Bronchial epithelial cell (primary cell): ENCODE measurements at places on chromosomes 2 and 18.

- no peak for DNase-seq
These were observed 315.8 kb downstream of the GULP1 start for GRCh38 chr2:188607501-188607900.

- DNase-seq: no peak
These were observed 57.2 kb upstream of the UGP2 start for GRCh38 chr2:63784461-63784860.

GRCh38 chr2:160389875-160390274 is 103.7 kb downstream of the RBMS1 start:
- no peak for DNase-seq

DNA sequence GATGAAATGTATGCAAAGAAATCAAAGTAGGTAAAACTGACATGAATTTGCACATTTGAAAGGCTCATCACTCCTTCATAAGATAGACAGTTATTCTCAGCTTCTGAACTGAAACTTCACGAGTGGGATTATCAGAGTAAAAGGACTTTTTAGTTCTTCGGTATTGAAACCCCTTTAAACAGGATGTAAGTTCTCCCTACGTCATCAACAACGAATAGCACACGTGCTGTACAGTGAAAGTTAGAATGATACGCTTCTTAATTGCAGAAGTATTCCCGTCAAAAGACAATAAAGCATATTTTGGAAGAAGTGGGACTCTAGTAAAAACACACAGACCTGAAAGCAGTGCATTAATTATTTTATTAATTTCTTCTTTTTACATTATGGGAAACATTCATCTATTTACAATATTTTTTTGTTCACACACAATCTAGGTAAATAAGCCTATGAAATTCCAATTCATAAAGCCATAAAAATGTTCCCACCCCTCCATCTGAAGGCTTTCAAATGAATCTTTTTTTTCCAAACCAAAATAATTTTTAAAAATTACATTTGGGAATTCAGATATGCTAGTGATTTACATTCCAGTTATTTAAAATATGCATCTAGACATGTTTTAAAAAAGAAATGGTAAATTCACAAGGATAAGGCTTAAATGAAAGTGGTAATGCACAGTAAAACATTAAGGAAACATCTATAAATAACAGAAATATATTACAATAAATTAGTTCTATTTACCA is 45.9 kb downstream of the TGIF1 start:
- DNase-seq: no peak

DNA sequence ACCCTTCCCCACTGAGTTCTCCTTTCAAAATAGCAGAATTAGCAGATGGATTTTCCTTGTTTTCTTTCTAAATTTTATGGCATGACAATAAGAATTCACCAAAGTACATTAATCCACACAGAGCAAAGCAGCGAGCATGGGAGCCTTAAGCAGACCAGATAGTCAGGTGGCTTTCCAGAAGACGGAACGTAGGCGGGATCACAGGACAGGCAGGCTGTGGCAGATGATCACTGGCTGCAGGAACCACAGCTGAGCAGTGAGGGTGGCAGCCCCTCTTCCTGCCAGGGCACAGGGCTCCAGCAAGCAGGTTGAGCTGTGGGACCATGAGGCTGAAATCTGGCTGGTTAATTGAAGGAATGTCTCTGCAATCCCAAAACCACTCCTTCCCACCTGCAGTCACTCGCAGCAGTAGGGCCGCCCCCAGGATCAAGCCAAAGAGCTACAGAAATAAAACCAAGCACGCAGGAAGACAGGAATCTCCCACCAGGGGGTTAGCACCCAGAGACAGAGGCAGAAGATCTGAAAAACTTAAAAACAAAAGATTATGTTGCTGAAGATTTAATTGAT is 259.9 kb downstream of the EIPR1 start:
- no peak for DNase-seq

DNA sequence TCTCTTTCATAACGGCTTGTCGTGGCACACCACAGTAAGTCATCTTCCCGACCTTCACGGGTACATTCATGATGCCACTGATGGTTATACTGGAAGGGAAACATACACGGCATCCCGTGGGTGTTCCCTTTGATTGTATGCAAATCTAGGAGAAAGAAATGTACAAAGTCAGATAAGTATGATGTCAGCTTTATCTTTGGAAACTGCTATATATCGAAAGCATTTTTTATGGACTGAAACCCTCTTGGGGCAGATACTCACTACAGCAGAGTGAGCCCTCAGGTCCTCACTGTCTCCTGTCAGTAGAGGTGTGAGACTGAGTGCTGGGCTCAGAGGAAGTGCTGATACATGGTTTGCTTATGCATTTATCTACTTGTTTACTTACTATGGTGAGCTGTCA is 20.4 kb downstream of the PLA2R1 start:
- peak; percentile 20 for DNase-seq

GRCh38 chr2:230984393-230985220 is 11.3 kb upstream of the SPATA3 start:
- no peak for DNase-seq

- no peak for DNase-seq
These were observed 6.8 kb downstream of the NEU4 start for GRCh38 chr2:241815477-241816430.

DNA sequence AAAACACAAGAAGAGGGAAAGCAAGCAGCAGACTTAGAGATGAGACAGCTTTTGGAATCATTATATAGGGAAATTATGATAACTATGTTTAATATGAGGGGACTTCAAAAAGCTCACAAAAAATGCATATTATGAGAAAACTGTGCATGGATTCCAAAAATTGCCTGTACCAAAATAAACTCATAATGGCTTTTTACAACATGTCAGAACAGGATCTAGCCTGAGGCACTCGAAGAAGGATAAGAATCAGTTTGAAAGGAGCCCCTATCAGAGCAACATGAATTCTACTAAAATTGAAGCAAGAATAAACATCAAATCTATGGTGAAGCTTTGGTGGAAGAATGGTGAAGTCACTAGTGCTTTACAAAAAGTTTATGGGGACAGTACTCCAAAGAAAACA is 187.4 kb downstream of the RDH14 start:
- DNase-seq: peak; percentile 33

- peak; percentile 13 for DNase-seq
These were observed 13.8 kb downstream of the TPGS2 start for GRCh38 chr18:36814994-36815393.

DNA sequence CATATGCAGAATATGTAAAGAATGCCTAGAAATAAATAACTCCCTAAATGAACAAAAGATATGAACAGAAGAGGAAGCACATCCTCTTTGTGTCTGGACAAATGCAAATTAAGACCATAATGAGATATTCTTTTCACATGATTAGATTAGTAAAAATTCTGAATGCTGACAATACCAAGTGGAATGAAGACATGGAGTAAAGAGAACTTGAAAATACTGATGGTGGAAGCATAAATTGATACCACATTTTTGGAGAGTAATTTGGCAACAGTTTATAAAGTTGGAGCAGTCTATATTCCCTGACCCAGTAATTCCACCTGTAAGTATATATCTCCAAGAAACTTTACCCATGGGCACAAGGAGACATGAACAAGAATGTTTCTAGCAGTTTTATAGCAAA is 130.0 kb downstream of the CAPN13 start:
- no peak for DNase-seq

DNA sequence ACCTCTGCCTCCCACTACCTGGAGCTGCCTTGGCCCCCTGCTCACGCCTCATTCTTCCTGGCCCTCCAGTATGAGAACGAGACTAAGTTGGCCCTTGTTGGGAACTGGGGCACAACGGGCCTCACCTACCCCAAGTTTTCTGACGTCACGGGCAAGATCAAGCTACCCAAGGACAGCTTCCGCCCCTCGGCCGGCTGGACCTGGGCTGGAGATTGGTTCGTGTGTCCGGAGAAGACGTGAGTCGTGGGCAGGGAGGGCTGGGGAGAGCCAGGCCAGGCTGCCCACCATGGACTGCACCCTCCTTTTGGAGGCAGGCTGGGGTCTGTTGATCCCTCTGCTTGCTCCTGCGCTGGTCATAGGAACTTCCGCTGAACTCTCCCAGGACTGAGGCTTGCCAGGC is 114.7 kb downstream of the DYSF start:
- DNase-seq: no peak

DNA sequence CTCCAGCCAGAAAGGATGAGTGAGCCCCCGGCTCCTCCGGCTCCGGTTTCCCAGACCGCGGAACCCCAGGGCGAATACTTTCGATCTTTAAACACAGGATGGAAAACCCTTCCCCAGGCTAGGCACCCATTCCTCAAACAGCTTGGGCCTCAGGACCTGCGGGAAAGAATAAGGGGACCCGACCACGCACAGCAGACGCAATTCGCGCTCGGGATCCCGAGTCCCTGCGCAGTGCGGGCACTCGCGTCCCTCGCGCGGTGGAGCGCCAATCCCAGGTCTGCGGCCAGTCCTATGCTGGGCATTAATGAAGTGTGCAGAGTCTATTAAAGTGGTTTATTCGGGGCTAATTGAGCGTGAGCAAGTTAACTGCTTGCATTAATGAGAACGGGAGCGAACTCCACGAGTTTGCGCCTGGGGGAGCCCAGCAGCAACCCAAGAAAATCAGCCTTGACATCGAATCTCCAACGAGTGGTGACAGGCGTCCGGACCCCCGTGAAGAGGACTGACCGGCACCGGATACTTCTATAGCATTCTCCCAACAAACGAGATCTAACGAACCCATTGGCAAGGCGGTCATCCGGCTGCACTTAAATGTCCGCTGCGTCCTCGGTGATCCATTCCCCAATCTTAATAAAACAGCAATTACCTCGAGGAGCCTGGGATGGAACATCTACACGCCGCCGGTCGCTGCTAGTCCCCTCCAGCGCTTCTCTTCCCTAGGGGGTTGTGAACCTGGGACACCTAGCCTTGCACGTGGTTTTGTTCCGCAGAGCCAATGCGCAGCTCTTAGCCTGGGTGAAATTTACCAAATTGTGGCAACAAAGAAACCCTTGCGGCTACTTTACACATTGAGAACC is 1.6 kb downstream of the OSR1 start:
- DNase-seq: no peak

- no peak for DNase-seq
These were observed 235.4 kb downstream of the CELF4 start for GRCh38 chr18:37330173-37330572.

- peak; percentile 13 for DNase-seq
These were observed 76.0 kb upstream of the SLC66A3 start for GRCh38 chr2:11079136-11079824.

- DNase-seq: no peak
These were observed 614.2 kb upstream of the REG3G start for GRCh38 chr2:78411303-78411702.

GRCh38 chr2:193231634-193232033 is 1036.9 kb upstream of the TMEFF2 start:
- no peak for DNase-seq

- DNase-seq: no peak
These were observed 10.6 kb upstream of the POMC start for GRCh38 chr2:25178976-25179375.

GRCh38 chr2:165369131-165369897 is 100.2 kb upstream of the CSRNP3 start:
- DNase-seq: peak; percentile 68

GRCh38 chr2:26572591-26572990 is 68.6 kb downstream of the CIB4 start:
- no peak for DNase-seq

DNA sequence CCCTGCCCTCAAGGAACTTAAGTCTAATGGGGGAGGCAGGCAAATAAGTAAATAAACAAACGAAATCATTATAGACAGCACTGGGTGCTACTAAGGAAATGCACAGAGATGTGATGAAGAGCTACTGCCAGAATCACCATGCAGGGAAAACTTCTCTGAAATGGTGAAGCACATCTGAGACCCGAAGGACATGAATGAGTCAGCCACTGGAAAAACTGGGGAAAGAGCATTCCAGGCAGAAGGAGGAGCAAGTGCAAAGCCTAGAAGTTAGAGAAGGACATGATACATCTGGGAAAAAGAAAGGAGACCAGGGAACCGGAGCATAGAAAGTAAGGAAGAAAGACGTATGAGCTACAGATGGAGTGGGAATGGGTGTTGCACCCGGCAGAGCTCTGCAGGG is 56.8 kb downstream of the TGFA start:
- peak; percentile 65 for DNase-seq

- DNase-seq: no peak
These were observed 20.2 kb downstream of the NFE2L2 start for GRCh38 chr2:177244244-177244771.

GRCh38 chr18:46916551-46917107 is 678 bp downstream of the PIAS2 start:
- peak; percentile 36 for DNase-seq

DNA sequence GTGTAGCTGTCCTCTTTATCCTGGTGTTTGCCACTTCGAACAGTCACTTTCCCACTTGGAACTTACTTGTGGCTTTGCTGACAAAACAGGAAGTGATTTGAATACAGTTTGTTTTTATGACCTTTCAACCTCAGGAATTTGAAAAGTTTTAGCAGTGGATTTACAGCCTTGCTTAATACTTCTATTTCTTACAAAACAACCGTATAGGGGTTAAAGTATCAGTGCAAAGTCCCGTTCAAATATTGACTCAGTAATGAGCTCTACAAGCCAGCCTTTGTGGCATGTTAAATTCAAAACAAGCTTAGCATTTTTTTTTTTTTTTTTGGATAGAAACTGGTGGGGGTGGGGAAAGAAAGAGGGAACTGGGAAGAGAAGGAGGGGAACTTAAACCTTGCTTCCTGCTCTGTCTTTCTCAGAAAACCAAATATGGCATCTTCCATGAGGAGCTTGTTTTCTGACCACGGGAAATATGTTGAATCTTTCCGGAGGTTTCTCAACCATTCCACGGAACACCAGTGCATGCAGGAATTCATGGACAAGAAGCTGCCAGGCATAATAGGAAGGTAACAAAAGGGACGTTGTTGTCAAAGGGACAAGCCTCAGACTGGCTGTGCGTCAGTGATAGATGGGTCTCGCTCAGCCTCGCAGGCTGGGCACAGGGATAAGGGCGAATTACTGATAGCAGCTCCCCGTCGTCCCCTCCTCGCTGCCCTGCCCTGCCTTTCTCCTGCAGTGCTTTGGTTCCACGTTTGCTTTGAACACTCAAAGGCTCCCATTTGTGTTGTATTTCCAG is at the start of gene HNMT:
TSS of gene HNMT (plus strand) at position 408 of the 793 bp plus-strand sequence. CDS start at position 427, 19 bp downstream.
- DNase-seq: peak; percentile 61
